Liver (tissue), 10 donors: ENCODE measurements at places on chromosomes 1 and 21. TPM values are rescaled to one million over a fixed set of nuclear protein-coding genes. Genes with fewer than 3 reads are reported as not detected.

Gene TGFB2
- 0.51 TPM for total RNA-seq

Gene VANGL2
- total RNA-seq: 1.4 TPM

Gene MTMR11
- total RNA-seq: 1.9 TPM

Gene RNU1-3
- total RNA-seq: under 0.01 TPM

DNA sequence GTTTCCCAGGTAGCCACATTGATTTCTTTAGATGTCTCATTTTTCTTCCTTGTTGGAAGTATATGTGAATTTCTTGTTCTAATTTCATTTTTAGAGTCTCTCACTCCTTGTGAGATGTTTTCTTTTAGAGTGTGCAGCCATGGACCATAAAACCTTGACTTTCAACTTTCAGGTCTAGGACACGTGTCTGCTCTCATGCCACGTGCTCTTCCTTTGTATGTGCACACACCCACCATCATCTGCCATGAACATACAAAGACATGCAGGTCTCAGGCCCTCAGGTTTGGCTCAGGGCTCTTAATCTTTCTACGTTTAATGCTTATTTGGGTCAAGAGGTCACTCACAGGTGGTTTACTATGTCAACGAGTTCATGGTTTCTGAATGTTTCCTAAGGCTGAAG lies 70.6 kb downstream of the DDX20 start:
- DNase-seq: no peak

GRCh38 chr1:160682983-160683865 lies 28.4 kb downstream of the CD48 start:
- DNase-seq: no peak

DNA sequence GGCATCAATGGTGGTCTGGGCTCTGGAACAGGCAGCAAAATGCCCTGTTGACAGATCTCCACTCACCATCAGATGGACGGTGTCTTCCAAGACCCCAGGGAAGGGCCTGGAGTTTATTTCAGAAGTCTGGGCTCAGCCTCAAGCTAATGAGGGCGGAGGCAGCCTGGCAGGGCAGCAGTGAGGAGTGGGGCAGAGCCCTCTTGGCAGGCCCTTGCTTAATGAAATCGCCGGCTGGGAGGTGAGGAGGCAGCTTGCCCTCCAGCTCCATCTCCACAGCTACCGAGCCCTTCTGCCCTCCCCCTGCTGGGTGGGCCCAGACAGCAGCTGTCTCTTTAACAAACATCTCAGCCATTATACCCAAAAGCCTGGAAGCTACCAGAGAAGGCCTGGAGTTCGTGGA lies 22.0 kb upstream of the GRIK3 start:
- no peak for DNase-seq

- no peak for DNase-seq
Observed at GRCh38 chr1:78678324-78678723, 28.7 kb downstream of the IFI44 start.

- no peak for DNase-seq
Observed at GRCh38 chr1:153253693-153254092, 5.8 kb upstream of the LORICRIN start.

- DNase-seq: peak; percentile 17
Observed at GRCh38 chr1:29280409-29281131, 44.2 kb downstream of the PTPRU start.

DNA sequence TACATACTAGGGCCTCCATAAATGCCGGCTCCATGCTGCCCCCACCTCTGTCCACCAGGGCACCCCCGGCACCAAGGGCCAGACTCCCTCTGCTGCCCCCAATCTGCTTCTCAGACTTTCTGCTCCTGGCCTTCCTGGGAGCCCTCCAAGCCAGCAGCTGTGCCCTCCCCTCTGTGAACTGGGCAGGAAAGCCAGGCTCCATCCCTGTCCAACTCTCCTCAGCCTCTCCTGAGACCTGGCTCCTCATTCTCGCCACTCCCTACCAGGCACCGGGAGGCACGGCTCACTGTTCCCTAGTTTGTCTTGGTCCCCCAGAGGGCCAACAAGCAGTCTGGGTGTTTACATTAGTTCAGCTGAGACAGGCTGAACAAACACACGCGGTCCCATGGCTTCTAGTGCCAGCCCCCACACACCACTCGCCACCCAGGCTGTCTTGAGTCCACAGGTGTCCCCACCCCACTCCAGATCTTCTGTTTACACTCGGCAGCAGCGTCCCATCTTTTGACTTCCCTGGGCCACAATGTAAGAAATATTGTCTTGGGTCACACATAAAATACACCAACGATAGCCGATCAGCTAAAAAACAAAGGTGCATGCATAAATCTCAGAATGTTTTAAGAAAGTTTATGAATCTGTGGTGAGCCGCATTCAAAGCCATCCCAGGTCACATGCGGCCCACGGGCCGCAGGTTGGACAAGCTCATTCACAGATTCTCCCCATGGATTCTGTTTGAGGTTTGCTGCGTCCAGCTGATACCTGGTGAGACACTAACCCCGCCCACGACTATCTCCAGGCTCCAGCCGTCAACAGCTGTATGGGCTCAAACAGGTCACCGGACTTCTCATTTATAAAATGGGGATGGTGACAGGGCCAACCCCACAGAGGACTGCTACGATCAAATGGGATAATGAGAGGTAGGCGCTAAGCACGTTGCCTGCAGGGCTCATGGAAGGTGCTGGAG lies 29.5 kb upstream of the ECE1 start:
- DNase-seq: no peak

- no peak for DNase-seq
Observed at GRCh38 chr1:35894656-35895055, 11.6 kb downstream of the AGO1 start.

DNA sequence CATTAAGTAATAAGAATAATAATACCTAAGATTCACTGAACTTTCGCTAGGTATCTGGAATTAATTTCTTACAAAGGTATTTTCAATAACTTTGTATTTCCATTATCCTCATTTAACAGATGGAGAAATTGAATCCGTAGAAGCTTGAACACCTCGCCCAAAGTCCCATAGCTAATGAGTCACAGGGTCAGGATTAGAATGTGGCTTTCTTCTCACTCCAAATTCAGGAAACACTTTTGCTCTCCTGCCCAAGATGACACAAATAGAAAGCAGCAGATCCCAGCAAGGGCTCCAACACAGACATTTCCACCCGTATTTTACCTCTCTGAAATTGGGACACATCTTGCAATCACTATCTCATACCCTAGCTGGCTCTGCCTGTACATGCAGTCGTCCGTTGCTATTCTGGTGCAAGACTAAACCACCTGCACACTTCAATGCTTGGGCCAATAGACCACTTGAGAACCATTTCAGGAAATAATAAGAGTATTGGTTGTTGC lies 125.9 kb upstream of the GREM2 start:
- no peak for DNase-seq

DNA sequence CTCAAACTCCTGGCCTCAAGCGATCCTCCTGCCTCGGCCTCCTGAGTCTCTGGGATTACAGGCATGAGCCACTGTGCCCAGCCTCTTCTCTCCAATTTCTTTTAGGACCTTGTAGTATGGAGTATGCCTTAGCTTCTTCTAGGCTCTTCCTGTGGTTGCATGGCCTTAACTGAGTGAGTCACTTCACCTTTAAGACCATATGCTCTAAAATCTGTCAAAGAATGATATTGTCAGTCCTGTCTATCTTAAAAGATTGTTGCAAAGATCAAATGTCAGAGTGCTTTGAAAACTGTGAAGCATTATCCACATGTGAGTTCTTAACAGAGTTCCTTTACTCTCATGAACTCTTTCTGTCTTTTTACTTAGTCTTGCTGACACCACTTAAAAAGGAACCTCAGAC lies 37.2 kb downstream of the ATP2B4 start:
- no peak for DNase-seq

DNA sequence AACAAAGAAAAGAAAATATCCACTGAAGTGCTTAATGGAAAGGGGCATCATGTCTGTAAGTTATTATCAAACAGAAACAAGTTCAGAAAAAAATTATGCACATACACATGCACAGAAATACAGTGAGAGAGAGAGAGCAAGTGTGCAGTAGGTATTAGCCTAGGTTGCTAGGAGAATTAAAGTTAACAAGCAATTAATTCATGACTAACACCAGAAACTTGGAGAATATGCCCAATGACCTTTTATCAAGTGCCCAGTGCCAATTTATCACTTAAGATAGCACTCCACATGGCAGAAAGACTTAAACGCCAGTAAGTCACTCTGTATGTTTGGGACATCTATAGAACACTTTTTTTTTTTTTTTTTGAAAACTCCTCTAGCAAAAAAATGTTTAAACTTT lies 56.2 kb upstream of the SLC16A1 start:
- no peak for DNase-seq

DNA sequence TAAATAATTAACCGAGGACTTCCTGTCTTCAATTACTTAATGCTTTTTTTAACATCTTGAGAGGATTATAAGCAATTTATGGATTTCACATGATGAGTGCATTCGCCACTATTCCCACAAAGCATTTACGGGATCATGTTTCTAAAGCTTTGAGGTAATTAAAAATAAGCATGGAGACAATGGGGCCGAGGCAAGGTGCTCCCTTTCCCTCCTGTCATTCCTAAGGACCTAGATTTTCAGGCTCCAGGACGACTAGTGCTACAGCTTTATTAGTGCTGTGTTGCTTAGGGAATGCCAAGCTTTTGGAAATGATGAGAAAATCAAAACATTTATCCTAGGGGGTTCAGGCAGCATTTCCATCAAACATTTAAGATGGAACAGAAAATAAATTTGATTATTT lies 209.2 kb downstream of the KCTD3 start:
- no peak for DNase-seq

GRCh38 chr21:45290948-45291612 lies 3.4 kb upstream of the POFUT2 start:
- peak; percentile 28 for DNase-seq

DNA sequence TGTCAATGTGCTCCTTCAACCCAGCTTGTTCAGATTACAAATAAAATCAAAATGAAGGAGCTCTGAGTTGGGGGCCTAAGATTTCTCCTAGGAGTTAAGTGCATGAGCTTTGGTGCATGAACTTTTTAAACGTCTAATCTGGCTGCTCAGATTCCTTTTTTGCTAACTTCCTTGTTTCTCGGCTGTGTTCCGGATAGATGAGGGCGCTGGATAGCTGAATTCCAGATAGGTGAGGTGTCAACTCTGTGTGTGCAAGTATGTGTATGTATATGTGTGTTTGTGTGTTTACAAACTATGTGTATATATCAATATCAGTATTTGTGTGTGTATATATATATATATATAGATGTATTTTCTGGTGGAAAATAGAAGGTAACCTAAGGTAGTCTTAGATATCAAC lies 37.5 kb upstream of the RCAN3 start:
- no peak for DNase-seq
